GM12878 (cell line): ENCODE measurements at places on chromosomes 5 and 9.

DNA sequence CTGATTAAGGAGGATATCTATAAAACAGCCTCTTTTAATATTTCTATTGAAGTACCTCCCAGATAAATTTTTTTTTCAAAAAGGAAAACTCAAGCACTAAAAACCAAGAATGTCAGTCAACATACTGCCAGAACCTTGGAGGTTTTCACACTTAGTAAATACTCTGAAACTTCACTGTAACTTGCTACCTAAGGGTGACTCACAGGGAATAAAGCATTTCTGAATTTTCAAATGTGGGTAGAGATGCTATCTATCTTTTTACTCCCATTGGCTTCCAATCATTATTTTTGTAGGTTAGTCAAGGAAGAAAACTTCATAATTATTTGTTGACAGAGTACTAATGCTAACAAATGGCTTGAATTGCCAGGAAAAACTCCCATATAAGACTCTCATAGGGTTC is 46.1 kb downstream of the SLC25A46 start:
- no peak for DNase-seq
- no peaks in the 10 kb centered on the region for H3K36me3 ChIP-seq
- no peaks in the 10 kb centered on the region for H3K4me1 ChIP-seq
- H3K4me3 ChIP-seq: no peak overlapping the region
- H3K27me3 ChIP-seq: no peaks in the 10 kb centered on the region

- no peaks in the 10 kb centered on the region for H3K27me3 ChIP-seq
- peaks cover 8% of the 10 kb centered on the region; the same call in 1 of the 2 replicates for H3K4me1 ChIP-seq
- H3K36me3 ChIP-seq: no peaks in the 10 kb centered on the region
- H3K27ac ChIP-seq: no peak overlapping the region
Observed at GRCh38 chr5:107395632-107396350, 274.9 kb downstream of the EFNA5 start.

GRCh38 chr5:65203746-65204145 is 278.0 kb downstream of the ADAMTS6 start:
- H3K4me3 ChIP-seq: no peak overlapping the region
- no peak for DNase-seq
- H3K4me1 ChIP-seq: no peaks in the 10 kb centered on the region
- no peaks in the 10 kb centered on the region for H3K27me3 ChIP-seq
- no peak overlapping the region for H3K27ac ChIP-seq

DNA sequence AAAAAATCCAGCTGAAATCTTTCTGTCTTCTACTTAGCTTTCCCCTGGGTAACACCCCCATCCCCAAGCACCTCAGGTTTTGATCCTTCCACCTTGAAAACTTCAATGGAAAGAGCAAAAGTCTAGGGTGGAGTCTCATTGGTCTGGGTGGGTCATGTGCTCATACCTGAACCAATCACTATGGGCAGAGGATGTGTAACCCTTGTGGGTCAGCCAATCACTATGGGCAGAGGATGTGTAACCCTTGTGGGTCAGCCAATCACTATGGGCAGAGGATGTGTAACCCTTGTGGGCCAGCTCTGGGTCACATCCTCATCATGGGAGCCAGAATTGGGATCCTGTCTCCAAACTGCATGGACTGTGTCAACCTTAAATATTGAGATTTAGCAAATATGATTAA is 18.5 kb downstream of the NAIF1 start:
- H3K27ac ChIP-seq: no peak overlapping the region
- no peaks in the 10 kb centered on the region; the same call in none of the 2 replicates for H3K27me3 ChIP-seq
- no peaks in the 10 kb centered on the region for H3K36me3 ChIP-seq
- H3K4me1 ChIP-seq: no peaks in the 10 kb centered on the region

DNA sequence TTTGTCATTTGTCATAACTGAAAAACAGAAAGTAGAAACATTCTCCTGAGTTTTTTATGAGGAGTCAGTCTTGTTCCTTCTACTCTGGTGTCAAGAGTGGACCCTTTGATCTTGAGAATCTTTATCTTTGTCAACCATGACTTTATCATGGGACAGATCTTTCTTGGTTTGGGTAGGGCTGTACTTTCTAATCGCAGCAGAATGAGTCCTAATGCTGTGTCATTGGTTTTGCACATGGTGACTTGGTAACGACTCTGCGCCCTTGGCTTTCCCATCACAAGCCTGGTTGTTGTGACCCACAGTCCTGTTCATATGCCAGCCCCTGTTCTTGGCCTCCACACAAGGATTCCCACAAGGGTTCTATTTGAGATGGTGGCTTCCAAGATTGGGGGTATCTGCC is 45.6 kb downstream of the AOPEP start:
- H3K36me3 ChIP-seq: no peaks in the 10 kb centered on the region
- H3K27me3 ChIP-seq: no peaks in the 10 kb centered on the region
- no peak for DNase-seq
- no peaks in the 10 kb centered on the region; the same call in 1 of the 2 replicates for H3K4me1 ChIP-seq
- H3K27ac ChIP-seq: no peak overlapping the region

GRCh38 chr5:121424976-121425375 is 426.7 kb upstream of the FTMT start:
- H3K4me3 ChIP-seq: no peak overlapping the region
- no peaks in the 10 kb centered on the region for H3K4me1 ChIP-seq
- no peak overlapping the region for H3K27ac ChIP-seq
- DNase-seq: no peak

DNA sequence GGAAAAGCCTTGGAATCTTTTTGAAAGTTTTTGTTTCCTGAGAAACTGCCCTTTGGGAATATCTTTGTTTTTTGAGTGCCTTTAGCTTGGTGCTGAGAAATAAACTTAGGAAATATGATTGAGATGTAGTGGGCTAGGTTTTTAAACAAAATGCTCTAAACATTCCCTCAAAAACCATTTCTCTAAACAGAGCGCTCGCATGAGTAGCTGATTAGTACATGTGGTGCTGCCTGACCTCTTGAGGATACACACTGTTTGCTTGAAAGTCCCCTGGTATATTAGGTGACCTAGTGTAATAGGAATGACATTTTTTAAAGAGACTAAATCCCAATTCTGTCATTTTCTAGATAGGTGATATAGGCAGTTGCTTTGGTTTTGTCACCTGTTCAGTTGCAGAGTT is 132.3 kb downstream of the ADAMTSL1 start:
- no peak overlapping the region for H3K27ac ChIP-seq
- H3K36me3 ChIP-seq: no peaks in the 10 kb centered on the region
- H3K4me1 ChIP-seq: no peaks in the 10 kb centered on the region

GRCh38 chr5:45521067-45521466 is 175.1 kb downstream of the HCN1 start:
- DNase-seq: no peak
- no peak overlapping the region for H3K27ac ChIP-seq
- no peaks in the 10 kb centered on the region for H3K27me3 ChIP-seq
- no peak overlapping the region for H3K4me3 ChIP-seq
- no peaks in the 10 kb centered on the region for H3K36me3 ChIP-seq

DNA sequence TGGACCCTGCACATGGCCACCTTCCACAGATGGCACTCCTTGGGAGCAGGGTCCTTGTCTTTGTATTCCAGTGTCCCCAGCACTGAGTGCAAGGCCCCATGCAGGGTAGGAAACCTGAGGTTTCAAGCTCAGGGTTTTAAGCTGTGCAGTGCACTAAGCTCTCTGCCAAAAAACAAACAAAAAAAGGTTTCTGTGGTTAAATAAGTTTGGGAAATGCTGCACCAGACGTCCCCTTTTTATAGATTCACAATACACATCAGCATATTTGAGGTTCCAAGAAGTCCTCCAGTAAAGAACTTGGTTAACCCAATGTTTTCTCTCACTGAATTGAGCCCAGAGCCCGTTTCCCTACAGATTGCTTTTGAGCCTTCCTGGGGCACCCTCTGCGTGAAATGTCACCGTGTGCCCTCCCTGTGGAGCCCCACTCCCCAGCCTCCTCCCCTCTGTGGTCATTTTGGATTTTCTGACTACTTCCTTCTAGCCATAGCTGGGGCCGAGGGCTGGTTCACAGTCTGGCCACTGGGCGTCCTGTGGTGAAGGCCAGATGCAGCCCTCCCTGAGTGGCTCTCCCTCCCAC is 17.1 kb downstream of the DELE1 start:
- no peak overlapping the region for H3K27ac ChIP-seq
- no peak for DNase-seq
- H3K36me3 ChIP-seq: peaks cover 4% of the 10 kb centered on the region
- H3K27me3 ChIP-seq: no peaks in the 10 kb centered on the region

DNA sequence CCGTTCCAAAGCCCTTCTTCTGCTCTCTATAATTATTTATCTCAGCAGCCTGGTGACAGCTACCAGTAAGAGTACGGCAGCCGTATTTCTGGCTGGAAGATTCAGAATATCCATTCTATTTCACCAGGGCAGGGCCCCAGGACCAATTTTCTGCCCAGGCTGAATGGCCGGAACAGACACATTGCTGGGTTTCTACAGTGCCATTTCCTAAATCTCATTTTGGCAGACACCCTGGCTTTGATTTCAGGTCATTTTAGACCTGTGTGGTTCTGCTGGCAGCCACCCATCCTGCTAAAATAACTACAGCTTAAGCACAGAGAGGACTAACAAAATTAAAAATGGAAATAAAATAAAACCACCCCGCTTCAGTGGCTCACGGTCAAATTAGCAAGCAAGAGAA is 95.0 kb downstream of the CRB2 start:
- no peak overlapping the region for H3K4me3 ChIP-seq
- no peaks in the 10 kb centered on the region for H3K4me1 ChIP-seq
- peaks cover 7% of the 10 kb centered on the region for H3K36me3 ChIP-seq
- DNase-seq: no peak

DNA sequence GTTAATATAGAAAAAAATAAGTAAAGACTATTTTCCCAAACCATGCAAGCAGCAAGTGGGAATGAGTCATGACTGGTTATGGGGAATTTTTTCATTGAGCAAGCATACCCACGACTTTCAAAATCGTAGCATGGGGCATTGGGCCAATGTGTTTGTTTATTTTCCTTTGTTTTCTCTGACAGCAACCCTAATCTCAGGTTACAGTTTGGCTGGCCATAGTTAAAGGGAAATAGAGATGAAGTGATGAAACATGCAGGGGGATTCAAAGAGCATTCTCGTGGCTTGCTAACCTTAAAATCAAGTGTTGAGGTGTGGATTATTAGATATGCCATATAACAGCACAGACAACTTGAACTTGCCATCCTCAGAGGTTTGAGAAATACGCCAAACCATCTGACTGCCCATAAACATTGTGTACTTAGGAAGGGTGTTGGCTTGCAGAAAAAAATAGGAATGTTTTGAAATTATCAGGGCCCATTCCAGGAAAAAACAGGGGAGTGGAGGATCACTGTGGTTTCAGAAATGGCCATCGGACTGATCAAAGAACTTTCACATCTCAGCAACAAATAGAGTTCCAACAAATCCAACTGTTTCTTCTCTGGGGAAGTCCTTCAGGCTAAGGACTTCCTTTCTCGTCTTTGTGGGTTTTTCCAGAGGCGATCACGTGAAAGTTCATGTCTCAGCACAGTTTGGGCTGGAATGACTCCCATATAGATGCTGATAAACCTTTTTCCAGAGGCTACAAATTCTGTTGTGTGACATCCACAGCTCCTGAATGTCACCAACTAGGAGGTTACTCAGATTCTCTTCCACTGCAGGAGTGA is 259.1 kb downstream of the SYK start:
- H3K4me1 ChIP-seq: no peaks in the 10 kb centered on the region
- no peak overlapping the region for H3K4me3 ChIP-seq
- H3K27ac ChIP-seq: no peak overlapping the region
- H3K27me3 ChIP-seq: no peaks in the 10 kb centered on the region; the same call in none of the 2 replicates
- DNase-seq: no peak
- H3K36me3 ChIP-seq: no peaks in the 10 kb centered on the region

- H3K4me1 ChIP-seq: no peaks in the 10 kb centered on the region
- H3K4me3 ChIP-seq: no peak overlapping the region
- H3K36me3 ChIP-seq: no peaks in the 10 kb centered on the region
- DNase-seq: no peak
Observed at GRCh38 chr5:7039074-7039473, 325.8 kb downstream of the TENT4A start.

GRCh38 chr5:163079618-163080017 is 357.8 kb upstream of the CCNG1 start:
- H3K27me3 ChIP-seq: no peaks in the 10 kb centered on the region

- peaks cover 83% of the 10 kb centered on the region for H3K4me1 ChIP-seq
- H3K4me3 ChIP-seq: no peak overlapping the region
- DNase-seq: no peak
- H3K27ac ChIP-seq: peak overlapping the region; percentile 28; the same call in 1 of the 2 replicates
- H3K36me3 ChIP-seq: peaks cover 8% of the 10 kb centered on the region; the same call in 1 of the 2 replicates
Observed at GRCh38 chr5:10592601-10593000, 28.7 kb downstream of the ANKRD33B start.

DNA sequence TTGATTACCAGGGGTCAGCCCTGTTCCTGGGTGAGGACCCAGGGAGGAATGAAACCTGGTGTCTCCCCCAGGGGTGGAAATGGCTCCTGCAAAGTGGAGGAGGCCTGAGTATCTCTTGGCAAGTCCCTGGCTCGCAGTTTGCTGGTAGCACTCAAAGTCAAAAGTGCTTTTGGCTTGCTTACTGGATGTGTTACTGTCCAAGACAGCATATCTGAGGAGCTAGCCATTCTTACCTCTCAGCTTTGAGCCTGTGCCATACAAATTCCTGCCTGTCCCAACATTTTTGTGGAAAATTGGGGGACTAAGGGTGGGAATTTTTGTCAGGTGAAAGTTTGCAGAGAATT is 9.9 kb downstream of the ZNF618 start:
- no peak overlapping the region for H3K27ac ChIP-seq
- no peak overlapping the region for H3K4me3 ChIP-seq
- DNase-seq: no peak
- 0 out of 2 replicates have a peak, but pooled peaks cover 3% of the 10 kb centered on the region for H3K4me1 ChIP-seq
- H3K36me3 ChIP-seq: no peaks in the 10 kb centered on the region
- H3K27me3 ChIP-seq: no peaks in the 10 kb centered on the region

DNA sequence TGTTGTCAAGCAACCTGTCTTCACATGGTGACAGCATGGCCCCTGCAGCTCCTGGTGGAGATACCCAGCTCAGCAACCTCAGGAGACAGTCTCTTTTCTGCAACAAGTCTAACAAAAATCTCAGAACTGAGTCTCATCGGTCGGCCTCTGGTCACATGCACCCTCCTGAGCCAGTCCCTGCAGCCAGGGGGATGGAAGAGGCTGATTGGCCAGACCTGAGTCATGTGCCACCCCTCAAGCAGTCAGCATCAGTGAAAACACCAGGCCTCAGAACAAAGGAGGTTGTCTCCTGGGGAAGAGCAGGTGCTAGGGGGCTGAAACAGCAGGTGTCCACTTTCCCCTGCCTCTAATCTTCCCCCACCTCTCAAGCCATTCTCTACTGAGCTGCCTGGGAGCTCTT is 54.4 kb downstream of the SMIM23 start:
- no peak overlapping the region for H3K4me3 ChIP-seq
- H3K4me1 ChIP-seq: no peaks in the 10 kb centered on the region

DNA sequence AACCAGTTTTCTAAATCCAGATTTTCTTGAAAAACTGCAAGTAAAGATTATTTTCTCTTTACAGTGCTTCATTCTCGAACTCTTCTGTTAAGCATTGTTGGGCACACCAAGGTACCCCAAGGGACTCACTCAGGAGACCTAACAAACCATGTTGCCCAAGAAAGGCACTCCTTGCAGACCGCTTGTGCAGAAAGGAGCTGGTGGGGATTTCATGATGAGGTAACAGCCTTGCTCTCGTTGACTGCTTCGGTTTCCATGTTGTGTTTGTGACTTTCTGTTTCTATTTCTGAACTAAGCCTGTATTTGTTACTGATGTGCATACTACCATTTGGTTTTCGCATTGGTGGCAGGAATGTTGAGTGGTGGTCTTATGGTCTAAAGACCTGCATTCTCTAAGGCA is 266.6 kb upstream of the DAP start:
- no peaks in the 10 kb centered on the region for H3K4me1 ChIP-seq
- 0 out of 2 replicates have a peak overlapping the region, but pooled peaks have one; percentile 15 for H3K4me3 ChIP-seq
- H3K27me3 ChIP-seq: no peaks in the 10 kb centered on the region
- no peak overlapping the region for H3K27ac ChIP-seq
- no peaks in the 10 kb centered on the region for H3K36me3 ChIP-seq
